ENCODE measurements at places on chromosomes 1 and 21.

GRCh38 chr1:182304627-182305026, 87.0 kb downstream of the GLUL start:
- no peak for DNase-seq

DNA sequence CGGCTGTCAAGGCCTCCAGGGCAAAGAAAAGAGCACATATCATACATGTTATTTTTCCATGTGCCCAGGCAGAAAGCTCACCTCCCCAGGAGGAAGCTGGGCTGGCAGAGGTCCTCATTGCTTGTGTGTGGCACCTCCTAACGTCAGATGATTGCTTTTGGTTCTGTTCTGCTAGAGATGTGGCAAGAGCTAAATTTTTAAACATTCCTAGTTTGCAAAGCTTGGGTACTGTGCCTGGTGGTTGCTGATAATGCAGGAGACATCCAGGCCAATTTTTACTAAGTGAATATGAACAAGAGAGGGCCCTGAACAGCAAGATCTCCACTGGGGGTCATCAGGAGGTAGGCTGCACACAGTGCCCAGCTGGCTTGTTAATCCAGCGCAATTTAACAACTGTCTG, 93.9 kb downstream of the TBX19 start:
- DNase-seq = no peak

DNA sequence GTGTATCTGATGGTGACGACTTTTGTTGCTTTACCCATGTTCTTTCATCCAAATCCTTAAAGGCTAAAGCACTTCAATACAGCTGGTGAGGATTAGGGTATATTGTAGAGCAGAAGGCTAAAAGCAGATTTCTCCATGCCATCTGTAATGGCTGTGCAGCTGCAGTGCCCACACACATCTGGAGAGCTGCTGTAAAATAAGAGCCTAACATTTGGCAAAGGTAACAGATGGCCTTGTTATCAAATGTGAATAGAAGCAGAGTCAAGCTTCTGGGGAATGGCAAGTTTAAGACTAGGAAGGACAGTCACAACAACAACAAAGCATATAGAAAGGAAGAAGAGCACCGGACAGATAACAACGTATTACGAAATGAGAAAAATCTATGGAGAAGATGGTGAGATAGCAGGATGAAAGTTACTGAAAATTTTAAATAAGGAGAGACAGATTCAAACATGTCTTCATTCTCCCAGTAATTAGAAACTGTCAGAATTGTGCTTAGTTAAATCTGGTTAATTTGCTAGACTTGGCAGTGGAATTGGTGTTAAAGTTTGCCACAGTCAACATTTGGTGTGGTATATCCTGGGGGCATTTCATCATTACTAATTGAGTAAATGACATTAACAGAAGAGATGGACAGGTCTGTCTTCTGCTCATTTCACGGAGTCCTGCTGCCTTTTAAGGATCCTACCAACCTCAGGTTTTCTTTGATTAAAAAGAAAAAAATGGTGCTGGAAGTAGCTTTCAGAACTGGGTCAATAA, 1093.2 kb downstream of the ADGRL2 start:
- no peak for DNase-seq

GRCh38 chr21:35559128-35559828, 501.0 kb downstream of the SETD4 start:
- no peak for DNase-seq

DNA sequence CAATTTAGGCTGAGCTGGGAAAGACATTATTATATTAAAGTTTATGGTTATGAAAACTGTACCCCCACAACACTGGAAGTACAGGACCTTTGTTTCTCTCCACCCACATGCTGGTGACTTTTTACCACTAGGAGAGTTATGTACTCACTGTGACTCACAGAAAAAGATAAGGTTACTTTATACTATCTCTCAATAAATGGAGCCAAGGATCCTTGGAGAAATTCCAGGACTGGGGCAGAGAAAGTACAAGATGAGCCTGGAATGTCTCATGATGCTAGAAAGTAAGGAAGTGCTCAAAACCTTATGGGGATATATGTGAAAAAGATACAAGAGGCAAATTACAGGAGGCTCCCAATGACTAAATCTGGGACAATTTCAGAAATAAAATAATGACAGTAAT, 63.9 kb upstream of the C1orf105 start:
- no peak for DNase-seq

GRCh38 chr1:40394491-40395172, 21.1 kb downstream of the SMAP2 start:
- DNase-seq = no peak

DNA sequence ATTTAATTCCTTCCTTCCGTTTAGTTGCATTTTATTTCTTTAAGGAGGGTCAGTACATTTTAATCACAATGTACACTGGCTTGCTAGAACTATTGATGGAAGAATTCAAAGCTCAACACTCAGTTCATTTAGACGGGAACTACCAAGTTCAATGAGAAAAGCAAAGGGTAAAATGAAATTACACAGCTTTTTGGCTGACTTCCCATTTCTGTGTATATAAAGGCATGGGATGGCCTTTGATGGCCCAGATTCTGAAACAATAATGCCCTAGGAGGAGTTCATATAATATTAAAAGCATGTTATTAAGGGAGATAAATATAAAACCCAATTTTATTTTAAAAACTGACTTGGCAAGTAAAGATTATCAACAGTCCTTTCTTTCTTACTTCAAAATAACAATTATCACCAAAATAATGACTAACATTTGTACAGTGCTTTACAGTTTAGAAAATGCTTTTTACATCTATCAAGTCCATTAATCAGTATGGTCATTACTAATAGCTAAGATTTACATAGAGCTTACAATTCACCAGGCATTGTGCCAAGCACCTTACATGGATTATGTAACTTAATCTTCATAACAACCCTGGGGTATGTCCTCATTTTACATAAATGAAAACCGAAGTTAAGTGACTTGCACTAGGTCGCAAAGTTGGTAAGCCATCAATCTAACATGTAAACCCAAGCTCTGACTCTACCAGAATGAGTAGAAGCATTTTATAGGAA, 402.4 kb downstream of the OMA1 start:
- DNase-seq = no peak

- no peak for DNase-seq
Measured at GRCh38 chr1:187474336-187474735, 645.6 kb downstream of the PLA2G4A start.

- DNase-seq = no peak
Measured at GRCh38 chr1:89945852-89946476, 48.9 kb upstream of the ZNF326 start.

DNA sequence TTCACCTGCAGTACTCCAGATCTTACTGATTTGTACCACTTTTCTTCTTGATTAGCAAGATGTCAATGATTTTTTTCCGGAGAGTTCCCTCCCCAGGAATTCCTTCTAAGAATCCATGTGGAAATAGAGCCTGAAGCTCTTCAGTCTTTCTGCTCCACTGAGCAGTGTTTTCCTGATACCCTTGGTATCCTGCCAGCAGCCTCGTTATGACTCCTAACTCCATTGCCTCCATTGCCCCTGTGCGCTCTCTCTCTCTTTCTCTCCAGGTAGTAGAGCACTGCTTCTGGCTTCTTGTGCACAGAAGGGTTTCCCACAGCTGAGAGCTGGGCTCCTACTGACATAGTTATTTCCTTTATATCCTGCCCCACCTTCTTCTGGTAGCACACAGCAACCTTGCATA, 12.2 kb downstream of the UBE2U start:
- no peak for DNase-seq

GRCh38 chr1:43073490-43074230, 98.4 kb downstream of the EBNA1BP2 start:
- peak; percentile 61 for DNase-seq

DNA sequence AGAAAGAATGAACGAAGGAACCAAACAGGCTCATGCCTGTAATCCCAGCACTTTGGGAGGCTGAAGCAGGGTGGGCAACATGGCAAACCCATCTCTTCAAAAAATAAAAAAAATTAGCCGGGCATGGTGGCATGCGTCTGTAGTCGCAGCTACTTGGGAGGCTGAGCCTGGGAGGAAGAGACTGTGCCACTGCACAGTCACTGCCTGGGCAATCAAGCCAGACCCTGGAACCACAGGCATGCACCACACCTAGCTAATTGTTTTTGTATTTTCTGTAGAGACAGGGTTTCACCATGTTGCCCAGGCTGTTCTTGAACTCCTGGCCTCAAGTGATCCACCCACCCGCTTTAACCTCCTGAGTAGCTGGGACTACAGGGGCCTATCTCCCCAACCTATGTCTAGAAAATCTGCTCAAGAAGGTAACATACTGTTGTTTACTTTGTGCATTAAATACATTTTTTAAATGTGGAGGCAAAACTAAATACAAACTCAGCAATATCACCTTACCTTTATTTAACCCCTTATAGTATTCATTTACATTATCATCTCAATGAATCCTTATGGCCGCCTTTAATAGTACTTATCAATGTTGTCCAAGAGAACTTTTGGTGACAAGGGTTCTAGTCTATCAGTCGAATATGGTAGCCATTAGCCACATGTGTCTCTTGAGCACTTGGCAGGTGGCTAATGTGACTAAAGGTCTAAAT, 2.7 kb downstream of the KHDC4 start:
- DNase-seq = no peak

DNA sequence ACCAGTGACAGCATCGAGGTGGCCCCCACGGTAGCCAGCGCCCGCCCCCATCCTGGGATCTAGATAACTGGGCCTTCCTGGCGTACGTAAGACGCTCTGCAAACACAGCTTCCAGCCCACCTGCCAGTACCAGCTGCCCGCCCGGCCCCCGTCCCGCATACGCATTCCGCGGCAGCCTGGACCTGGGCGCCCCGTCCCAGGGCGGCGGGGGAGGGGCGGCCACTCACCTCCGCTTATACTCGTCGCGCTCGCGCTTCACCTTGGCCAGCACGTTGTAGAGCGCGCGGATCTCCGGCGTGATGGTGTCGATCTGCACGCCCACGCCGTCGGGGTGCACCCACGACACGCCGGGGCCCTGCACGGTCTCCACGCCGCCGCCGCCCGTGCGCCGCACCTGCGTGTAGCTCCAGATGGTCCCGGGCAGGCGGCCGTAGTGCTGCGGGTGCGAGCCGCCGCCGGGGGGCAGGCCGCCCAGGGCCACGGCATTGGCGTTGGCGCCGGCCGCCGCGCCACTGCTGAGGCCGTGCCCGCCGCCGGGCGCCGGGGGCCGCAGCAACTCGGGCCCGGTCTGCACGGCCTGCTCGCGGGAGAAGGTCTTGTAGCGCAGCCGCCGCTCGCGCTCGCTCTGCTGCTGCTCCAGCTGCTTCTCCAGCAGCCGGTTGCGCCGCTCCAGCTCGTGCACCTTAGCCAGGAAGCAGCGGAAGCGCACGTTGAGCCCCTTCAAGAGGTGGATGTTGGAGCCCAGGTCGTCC, 859 bp downstream of the IFFO2 start:
- DNase-seq = no peak

GRCh38 chr1:20126041-20126805, 6.9 kb upstream of the PLA2G2D start:
- DNase-seq = no peak

- DNase-seq = no peak
Measured at GRCh38 chr1:27980216-27980845, 20.6 kb downstream of the XKR8 start.

GRCh38 chr1:201309416-201309815, 26.1 kb downstream of the PKP1 start:
- no peak for DNase-seq

GRCh38 chr1:240287722-240288121, 196.0 kb downstream of the FMN2 start:
- DNase-seq = no peak

GRCh38 chr1:76942549-76942948, 75.3 kb downstream of the ST6GALNAC5 start:
- DNase-seq = no peak

- DNase-seq = no peak
Measured at GRCh38 chr21:45745256-45745655, 101.7 kb downstream of the PCBP3 start.

DNA sequence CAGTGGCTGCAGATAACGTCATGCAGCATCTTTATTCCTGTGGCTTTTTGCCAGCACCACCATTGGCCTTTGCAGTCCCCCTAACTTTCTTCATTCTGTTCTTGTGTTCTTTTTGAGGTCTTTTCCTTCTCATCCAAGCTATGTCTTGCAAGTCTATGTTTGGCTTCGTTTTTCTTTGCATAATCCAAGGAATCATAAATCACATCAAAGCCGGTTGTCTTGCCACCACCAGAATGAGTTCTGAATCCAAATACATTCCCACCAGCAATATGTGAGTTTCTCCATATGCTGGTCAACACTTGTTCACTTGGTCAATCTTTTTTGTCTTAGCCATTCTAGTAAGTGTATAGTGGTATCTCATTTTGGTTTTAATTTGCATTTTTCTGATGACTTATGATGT, 70.6 kb upstream of the AK4 start:
- no peak for DNase-seq

GRCh38 chr1:30216602-30217001, 506.8 kb downstream of the MATN1 start:
- DNase-seq = no peak

DNA sequence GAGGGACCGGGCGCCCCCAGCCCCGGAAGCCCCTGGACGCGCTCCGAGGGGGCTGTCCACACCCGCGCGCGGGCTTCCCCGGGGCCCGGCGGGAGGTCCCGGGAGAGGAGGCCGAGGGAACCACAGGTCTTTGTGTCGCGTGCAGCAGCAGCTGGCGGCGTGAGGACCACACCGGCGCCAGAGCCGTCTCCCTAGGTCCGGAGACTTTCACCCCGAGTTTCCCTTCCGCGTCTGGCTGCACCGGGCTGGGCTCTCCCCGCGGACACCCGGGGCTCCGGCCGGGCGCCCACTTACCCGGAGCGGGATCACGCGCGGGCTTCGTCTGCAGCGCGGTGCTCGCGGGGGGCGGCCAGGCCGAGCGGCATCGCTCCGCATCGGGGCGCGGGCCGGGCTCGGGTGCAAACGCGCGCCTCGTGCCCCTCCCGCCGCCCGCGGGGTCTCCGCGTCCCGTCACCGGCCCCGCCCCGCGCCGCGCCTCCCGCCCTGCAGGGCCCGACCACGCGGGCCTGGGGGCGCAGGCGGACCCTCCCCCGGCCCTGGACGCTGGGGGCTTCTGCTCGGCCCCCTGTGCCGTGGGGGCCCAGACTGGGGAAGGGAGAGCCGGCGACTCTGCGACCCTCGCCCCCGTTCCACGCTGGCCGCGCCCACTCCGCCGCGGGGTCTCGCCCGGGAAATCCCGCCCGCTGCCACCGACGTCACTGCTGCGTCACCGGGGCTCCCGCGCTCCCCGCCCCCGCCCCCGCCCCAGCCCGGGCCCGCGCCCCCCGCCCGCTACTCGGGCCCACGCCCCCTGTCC, at the start of gene GNG4:
Gene GNG4, minus strand, starts transcription at position 417 of the 796 bp plus-strand sequence. CDS start 65,946 bp downstream, outside the sequence.
- no peak for DNase-seq

DNA sequence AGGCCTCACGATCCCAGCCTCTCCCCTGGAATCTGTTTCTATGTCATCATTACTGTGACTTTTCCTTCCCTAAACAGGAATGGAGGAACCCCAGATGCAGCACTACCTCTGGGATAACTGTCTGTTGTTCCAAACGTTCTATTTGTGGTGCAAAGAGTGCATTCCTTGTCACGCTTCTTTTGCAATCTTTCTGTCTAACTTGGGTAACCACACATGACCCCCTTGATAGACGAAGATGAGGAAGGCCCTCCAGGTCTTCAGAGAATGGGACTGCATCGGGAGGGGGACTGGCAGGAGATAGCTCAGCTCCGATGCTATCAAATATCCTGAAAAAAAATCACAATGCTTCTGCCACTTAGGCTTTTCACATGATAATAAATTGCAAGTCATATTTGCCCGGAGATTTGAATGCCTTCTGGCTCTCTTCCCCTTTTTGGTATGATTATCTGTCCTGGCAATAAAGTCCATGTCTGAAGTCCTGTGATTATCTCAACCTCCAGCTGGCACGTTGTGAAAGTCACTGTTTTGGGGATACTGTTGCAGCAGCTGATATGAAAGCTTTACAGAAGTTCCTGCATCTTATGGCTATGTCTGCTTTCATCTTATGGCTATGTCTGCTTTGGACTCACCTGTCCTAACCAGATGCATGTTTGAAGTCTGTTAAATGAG, 148.7 kb upstream of the LMO4 start:
- no peak for DNase-seq

Data from omental fat pad (tissue), 4 donors.